Urinary bladder (tissue), 4 donors: ENCODE measurements at places on chromosomes 1 and 21. TPM values are rescaled to one million over a fixed set of nuclear protein-coding genes. Genes with fewer than 3 reads are reported as not detected.

GRCh38 chr1:9784508-9785133, 39.1 kb downstream of the CLSTN1 start:
- DNase-seq = no peak

GRCh38 chr1:203041351-203041932, 15.2 kb downstream of the PPFIA4 start:
- DNase-seq = no peak

DNA sequence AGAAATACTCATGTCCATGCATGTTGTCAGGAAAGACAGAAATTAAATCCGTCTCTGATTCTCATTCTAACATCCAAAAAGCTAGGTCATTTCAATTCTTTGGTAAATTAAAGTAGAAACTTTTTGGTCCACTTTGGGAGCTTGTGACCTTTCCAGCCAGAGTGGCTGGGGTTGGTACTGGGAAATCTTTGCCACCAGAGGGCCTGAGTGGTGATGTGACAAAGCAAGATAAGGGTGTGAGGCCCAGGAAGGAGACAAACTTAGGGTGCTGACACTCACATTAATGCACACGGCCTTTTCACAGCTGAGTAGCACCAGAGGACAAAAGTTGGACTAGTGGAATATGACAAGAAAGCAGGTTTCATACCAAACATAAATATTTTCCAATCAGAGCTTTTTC, 144.3 kb downstream of the DNM3 start:
- no peak for DNase-seq

DNA sequence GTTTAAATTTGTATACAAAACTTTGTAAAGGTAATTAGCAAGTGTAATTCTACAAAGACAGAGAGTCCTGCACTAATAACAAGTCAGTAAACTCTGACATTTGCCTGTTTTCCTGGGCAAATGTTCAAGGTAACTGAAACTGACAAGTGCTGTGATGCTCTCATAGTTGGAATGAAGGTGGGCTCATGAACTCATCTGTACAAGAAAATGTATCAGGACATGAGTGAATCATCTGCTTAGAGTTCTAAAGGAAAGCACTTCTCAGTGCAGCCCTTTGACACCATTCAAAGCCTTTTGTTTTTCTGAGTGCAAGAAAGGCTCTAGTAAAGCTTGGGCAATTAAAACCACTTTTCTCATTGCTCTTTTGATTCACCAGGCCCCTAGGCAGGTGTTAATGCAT, 91.5 kb downstream of the UROD start:
- DNase-seq = no peak

- no peak for DNase-seq
Observed at GRCh38 chr1:151905070-151905442, 4.3 kb downstream of the THEM4 start.

DNA sequence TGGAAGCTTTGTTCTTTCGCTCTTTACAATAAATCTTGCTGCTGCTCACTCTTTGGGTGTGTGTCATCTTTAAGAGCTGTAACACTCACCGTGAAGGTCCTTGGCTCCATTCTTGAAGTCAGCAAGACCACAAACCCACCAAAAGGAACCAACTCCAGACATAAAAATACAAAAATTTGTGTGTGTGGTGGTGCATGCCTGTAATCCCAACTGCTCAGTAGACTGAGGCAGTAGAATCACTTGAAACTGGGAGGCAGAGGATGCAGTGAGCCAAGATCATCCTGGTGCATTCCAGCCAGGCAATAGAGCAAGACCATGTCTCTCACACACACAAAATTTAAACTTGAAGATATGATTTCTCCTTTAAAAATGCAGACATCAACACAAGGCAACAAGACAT, 1431.7 kb upstream of the B3GALT2 start:
- DNase-seq = no peak

GRCh38 chr1:88462488-88463261, 221.4 kb upstream of the PKN2 start:
- no peak for DNase-seq

- no peak for DNase-seq
Observed at GRCh38 chr1:18869847-18870594, 10.6 kb upstream of the TAS1R2 start.

DNA sequence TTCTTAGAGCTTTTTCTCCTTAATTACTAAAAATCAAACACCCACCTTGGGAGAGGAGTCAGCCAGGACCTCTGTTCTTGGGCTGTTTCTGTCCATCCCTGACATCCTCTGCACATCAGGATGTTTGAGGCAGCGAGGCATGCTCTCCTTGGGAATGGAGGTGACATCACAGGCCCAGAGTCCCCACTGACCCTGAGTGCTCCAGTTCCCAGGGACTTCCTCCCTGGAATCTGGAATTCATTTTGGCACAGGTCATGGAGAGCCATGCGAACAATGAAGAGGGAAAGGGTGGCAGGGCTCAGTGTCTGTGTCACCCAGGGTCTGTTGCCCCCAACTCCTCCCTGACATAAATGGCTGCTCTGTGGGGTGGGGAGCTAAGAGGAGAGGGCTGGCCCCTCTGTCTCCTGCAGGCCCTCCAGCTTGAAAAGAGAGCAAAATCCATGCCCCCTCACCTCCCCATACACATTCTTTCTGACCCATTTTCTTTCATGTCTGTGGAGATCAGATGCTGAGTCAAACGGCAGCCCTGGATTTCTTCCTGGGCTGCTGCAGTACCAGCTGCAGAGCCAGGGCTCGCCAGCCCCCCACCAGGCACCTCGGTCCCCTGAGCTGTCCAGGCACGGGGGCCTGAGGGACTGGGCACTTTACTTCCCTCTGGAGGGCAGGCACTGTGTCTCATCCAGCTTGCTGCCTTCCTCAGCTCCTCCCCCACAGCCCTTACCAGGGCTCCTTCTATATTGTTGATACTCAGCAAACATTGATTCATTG, 102.0 kb downstream of the NMNAT2 start:
- no peak for DNase-seq

DNA sequence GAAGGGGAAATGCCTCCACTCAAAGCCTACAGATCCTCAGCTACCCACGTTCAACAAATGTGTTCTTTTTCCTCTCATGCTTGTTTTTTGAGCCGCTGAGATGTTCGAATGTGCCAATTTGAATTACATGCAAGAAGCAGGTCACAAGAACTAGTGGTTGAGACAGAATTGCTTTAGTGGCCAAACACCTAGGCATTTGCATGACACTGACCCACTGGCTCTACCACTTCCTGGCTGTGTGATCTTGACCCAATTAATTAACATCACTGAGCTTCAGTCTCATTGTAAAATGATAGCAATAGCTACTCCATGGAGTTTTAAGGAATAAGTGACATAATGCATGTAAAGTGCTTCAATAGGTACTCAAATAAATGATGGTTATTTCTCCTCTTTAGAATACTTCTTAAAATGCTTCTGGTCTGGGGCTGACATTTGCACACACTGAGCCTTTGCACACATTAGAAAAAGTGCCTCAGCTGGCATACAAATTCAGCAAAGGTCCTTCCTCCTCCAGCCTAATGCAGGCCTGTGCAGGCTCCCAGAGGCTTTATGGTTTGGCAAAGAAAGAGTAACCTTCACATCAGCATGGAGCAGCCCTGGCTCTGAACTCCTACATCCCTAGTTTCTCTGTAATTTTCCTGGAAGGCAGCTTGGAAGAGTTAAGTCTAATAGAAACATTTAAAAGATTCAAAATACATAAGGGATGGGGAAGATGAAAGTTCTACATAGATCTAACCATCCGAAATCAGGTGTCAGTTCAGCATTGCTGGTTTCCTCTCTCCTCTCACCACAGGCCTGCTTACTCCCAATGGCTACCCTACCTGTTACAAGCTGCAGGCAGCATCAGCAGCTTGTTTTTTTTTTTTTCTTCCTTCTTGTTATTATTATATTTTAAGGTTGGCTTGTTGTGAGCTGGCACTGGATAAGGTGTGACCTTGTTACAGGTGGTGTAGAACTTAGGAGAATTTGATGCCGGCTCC, 107.4 kb downstream of the TBX19 start:
- no peak for DNase-seq

DNA sequence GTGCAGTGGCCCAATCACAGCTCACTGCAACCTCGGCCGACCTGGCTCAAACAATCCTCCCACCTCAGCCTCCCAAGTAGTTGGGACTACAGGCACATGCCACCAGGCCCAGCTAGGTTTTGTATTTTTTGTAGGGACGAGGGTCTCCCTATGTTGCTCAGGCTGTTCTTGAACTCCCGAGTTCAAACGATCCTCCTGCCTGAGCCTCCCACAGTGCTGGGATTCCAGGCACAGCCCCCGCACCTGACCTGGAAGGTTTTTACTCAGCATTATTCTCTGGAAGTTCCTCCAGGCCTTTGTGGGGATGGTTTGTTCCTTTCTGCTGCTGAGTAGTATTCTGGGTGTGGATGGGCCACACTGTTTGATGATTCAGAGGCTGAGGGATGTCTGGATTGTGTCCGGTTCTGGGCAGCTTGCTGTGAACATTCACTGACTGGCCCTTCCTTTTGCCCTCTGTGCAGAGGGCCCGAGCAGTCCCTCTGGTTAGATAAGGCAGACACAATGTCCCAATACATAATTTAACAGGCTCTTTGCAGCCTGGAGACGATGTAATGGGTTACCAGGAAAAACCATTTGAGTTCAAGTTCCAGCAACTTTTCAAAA, 6.0 kb upstream of the TRAPPC10 start:
- DNase-seq = no peak

DNA sequence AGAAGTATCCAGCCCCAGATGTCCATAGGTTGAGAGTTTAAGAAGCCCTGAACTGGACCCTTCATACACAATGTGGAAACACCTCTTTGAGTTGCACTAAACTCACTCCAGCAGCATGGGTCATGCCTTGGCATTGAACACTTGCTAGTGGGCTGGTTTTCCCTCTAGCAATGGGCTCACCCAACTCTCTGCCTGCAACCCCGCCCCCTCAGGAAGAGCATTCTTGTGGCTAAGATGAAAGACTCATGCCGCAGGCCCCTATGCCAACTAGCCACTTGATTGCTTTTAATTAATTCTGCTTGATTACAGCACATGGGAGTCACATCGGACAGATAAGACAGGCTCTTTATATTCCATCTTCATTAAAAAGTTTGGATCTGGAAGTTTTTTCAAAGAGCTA, 136.5 kb upstream of the GJB5 start:
- no peak for DNase-seq

DNA sequence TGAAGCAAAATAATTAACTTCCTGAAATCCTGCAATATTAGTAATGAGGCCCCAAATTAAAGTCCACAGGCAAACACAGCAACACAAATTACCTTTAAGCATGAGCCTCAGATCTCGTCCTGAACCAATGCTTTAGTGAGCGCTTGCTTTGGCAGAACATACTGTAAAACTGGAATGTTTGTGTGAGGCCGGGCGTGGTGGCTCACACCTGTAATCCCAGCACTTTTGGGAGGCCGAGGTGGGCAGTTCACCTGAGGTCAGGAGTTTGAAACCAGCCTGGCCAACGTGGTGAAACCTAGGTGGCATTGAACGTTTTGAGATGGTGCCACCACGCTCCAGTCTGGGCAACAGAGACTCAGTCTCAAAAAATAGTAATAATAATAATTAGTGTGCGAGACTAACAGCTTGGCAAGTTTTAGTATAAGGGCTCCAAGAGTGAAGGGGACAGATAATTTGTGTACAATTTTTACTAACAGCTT, 17.8 kb downstream of the SFPQ start:
- no peak for DNase-seq

GRCh38 chr1:51255331-51255730, 19.3 kb downstream of the RNF11 start:
- no peak for DNase-seq

DNA sequence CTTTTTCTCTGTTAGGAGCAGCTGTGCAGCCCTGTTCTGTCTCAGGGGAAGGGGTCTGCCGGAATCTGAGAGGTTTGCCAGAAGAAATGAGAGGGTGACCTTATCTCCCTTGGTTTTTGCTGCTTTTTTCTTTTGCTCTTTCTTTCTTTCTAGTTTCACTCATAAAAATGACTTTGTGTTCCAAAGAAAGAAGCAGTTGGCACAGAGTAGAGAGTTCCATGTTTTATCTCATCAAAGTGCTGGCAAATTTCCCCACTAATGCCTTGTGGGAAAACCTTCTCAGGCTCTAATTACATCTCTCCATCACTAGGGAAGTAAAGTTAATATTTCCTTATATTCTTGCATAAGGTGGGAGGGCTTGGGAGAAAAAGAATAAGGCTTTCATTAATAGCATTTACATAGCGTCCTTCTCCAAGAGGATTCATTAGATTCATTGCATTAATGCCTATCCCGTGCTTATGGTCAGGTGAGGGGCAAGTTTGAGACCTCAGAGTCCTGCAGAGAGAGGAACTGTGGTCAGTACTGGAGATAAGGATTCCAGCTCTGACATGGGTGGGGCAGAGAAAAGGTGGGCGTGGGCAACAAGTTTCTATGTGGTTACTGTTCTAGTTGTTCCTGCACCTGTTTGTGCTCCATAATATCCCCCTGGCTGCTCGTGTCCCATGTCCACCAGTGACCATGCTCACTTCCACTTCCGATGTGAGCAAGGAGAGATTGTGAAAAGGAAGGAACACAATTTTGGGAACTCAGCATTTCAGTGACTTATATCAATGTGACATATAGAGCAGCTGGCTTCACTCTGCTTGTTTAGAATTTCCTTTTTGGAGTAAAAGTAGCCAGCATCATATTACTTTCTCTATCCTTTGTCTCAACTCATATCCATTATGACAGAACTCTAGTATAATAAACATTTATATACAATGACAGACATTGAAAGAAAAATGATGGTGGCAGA, 79.5 kb downstream of the DISC1 start:
- DNase-seq = peak; percentile 55

GRCh38 chr1:13794231-13795187, 94.5 kb downstream of the PRDM2 start:
- DNase-seq = no peak

DNA sequence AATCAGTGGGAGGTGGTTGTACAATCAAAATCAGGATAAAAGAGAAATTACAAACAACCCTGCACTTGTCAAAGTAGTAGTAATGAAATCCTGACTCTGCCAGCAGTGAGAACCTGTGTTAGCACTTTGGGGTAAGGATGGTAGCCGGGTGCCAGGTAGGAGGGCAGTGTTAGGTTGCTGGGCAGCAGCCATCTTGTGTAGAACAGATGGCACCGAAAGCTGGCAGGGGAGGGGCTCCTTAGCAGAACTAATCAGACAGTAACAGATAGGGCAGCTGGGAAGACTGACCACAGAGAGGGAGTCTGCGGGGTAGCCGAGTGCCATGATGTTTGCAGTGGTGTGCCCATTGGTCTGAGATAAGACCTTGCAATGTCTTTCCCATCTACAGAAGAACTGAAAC, 137.3 kb downstream of the SDCCAG8 start:
- no peak for DNase-seq

GRCh38 chr1:62367005-62367557, 47.8 kb upstream of the KANK4 start:
- DNase-seq = no peak

Gene FAM43B
- polyA plus RNA-seq = 0.37 TPM

Gene TLR5
- polyA plus RNA-seq = 3.7 TPM

Gene HSD3B1
- polyA plus RNA-seq = not detected

Gene XCL2
- 0.60 TPM for polyA plus RNA-seq

Gene TMCO4
- 19.9 TPM for polyA plus RNA-seq
